ENCODE measurements at places on chromosomes 5 and 9.

DNA sequence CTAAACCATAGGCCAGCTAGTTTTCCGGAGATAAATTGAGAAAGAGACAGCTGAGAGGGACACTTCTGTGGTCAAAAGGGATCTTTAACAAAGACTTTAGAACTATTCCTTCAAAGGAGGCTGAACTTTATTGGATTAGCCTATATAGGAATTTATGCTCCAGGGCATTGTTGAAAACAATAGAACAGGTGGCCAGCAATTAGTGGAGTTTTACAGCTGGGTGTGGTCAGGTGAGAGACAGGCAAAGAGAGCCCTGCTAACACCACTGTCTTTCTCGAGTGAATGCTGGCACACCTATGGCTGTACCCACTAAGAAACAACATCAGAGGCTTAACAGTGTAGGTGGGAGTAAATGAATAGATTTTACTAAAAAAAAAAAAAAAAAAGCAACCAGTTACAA lies 16.7 kb upstream of the TLR4 start:
- DNase-seq, result no peak

DNA sequence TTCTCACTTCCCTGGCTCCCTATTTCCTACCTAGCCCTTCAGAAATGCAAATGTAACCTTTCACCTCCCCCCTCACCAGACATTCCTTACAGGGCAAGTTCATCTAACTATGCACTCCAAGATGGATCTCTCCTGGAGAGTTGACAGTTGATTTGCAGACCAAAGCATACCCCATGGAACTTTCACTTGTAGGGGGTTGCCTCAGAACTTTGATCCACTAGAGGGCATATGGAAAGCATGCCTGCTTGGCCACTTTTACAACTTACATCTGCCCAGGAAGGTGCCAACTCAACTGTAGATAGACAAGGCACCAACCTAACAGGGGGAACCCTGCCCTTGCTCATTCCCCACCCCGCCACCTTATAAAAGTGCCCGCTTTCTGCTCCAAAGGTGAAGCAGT lies 187.8 kb downstream of the NXNL2 start:
- peak; percentile 57 for DNase-seq

DNA sequence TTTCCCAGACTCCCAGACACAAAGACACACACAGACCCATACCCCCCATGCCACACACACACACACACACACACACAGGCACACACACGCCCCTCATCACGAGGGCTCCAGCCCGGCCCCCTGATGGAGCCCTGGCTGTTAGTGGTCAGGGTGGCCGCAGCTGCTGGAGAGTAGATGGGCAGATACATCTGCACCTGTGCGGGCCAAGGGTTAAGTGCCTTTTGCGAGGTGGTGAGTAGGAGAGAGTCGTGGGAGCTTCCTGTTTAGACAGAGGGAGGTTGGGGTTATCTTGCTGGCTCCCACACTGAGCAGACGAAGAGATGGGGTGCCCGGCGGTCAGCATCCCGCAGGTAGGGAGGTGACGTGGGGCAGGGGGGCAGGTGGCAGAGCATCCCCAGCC lies 8.2 kb downstream of the PRRX2 start:
- DNase-seq, result no peak

DNA sequence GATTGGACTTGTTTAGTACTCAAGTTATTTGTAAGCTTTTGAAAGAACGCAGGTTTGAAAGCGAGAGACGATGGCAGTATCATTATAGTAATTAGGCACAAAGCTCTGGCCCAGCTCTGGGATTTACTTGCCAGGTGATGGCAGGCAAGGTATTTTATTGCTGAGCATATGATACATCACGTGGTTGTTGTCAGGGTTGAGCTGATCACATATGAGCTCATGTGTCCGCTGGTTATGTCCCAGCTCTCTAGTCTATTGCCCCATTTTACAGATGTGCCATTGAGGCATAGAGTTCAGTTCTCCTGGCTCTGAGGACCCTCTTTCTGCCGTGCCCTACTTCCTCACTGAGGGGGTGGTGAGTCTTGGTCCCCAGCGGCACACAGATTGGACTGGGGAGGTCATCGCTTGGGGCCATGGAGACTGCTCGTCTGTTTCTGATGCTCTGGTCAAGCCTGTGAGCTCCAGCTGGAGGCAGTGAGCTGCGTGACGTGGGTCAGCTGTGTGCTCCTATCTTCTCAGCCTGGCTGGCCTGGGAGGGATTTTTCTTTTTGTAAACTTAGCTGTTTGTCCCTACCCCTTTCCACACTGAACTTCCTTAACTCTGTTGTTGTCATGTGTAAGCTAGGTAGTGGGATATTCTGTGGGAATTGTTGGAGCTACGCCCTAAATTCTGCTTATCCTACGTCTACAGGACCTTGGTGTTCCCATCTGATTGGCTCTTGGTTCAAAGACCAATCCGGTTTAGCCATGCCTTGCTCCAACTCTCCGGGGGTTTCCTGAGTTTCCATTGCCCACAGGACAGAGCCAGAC lies 2.2 kb downstream of the NXNL2 start:
- DNase-seq, result no peak

DNA sequence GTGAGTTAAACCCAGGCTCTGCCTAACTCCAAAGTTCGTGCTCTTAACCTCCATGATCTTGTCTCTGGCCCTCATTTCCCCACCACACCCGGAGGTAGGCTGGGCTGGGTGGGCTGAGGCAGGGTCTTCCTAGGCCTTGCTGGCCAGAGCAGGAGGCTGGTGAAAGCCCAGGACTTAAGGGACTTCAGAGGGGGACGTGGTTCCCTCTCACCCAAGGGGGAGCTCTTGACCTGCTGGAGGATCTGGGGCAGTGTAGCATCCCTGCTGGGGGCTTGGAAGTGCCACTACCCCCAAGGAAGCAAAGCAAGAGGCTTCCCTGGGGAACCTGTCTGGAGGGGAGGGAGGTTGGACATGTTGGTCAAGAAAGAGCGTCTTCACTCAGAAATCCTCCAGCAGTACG lies 14.7 kb downstream of the PITX1 start:
- no peak for DNase-seq

GRCh38 chr5:168772316-168772961 lies 193.3 kb upstream of the PANK3 start:
- no peak for DNase-seq

DNA sequence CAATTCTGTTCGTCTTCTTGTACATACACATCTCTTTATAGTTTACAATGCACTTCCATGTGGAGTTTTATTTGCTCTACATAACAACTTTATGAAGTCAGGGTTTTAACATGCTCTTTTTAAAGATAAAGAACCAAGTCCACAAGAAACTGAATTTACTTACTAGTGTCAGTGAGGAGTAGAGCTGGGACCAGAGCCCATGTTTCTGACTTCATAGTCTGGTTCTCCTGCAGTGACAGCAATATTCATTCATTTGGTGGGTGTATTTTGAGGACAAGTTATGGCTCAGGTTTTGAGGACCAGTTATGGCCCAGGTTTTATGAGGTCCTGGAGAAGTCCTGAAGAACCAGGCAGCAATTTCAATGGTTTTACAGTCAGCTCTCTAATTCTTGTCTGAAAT lies 481.9 kb upstream of the TNC start:
- no peak for DNase-seq

DNA sequence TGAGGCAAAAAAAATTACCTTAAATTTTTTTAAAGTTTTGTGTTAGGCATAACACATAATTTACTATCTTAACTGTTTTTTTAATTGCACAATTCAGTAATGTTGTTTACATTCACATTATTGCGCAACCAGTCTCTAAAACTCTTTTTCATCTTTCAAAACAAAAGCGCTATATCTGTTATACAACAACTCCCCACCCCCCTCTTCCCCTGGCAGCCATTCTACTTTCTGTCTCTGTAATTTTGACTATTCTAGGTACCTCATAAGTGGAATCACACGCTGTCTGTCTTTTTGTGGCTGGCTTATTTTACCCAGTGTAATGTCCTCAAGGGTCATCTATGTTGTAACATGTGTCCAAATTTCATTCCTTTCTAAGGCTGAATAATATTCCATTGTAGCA lies 241.5 kb upstream of the DMRT1 start:
- no peak for DNase-seq

- peak; percentile 5 for DNase-seq
Measured at GRCh38 chr5:137665678-137666460, 70.0 kb downstream of the KLHL3 start.

DNA sequence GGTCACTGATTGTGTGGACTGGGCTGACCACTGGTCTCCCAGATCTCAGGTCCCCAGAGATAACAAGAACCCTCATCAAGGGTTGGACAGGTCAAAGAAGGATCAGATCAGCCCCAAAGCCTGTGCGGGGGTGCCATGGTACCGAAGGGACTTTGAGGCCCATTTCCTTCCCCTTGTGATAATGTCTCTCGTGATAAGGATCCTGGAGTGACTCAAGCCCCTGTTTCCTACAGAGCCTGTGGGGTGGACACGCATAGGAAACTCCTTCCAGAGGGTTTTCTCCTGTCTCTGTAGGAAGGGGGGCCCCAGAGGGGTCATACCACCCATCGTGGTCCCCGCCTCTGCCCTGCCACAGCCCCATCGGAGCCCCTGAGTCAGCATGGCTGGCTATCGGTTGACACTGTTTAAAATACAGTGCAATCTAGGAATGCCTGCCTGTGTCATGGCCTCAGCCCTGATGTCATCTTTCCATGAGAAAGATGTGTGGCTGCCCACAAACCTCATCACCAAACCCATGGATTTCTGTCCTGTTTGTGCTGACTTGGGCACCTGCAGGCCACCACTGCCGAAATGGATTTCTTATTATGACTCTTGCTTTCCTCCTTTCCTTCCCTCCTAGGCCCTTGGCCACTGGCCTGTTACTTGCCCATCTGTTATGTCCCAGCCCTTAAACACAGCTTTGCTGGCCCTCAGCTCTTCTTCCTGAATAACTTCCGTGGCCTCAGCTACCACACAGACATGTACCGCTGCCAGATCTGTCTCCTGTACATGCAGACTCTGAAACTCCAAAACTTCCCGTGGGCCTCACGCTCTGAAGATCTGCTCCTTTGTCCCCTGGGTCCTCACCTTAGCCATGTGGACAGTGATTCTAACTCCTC lies 2.9 kb upstream of the CSF2 start:
- peak; percentile 63 for DNase-seq

GRCh38 chr5:103394676-103395075 lies 136.1 kb downstream of the MACIR start:
- peak; percentile 55 for DNase-seq

Data from M059J (cell line).